HepG2 (cell line): ENCODE measurements at places on chromosomes 6 and 20. TPM values are rescaled to one million over a fixed set of nuclear protein-coding genes. Genes with fewer than 3 reads are reported as not detected.

OTOR gene
- total RNA-seq = not detected in 2 replicates

DPPA5 gene
- not detected in 2 replicates for total RNA-seq

DNA sequence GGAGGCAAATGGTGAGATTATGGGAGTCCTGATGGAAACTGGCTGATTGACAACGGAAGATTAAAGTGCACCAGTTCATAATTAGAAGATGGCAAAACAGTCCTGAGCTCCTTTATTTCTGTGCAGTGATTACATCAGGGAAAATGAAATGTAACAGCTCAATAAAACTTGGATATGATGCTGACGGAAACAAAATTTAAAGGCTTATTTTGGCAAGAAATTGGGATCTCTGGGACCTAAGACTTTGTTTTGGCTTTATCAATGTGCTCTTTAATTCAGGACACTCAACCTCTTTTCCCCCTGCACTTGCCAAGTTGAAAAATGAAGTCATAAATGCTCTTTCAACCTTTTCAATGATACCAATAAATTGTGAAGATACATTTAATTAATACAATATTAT lies 226.8 kb downstream of the C6orf118 start:
- DNase-seq = no peak

NECAB3 gene
- total RNA-seq = 26.4 and 61.5 TPM in 2 replicates

- no peak for DNase-seq
Measured at GRCh38 chr20:45835825-45836224, 2.2 kb downstream of the SNX21 start.
